Activated CD4-positive, alpha-beta T cell treated with anti-CD3 and anti-CD28 coated beads, Interleukin-10, Interleukin-2, amounts not matched to agents 100 ng/mL and 50 ng/mL, durations not matched to agents 16 hours and 8 hours (primary cell): ENCODE measurements at places on chromosomes 3 and 15.

DNA sequence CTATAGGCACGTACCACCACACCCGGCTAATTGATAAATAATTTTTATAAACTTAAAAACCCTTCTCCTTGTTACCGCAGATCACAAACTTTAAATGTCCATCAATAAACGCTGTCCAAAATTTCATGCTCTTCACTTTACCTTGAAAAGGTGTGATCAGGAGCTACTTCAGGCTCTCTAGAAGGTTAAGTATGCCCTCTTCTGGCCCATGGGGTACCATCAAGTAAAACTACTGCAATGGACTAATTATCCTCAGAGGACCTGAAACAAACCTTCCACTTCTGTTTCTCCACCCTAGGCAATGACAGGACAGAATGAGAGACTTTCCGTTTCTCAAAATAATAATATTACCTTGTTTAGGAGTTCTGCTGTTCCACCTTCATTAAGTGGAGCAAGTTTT is 9.2 kb downstream of the LZTFL1 start:
- peak; percentile 14 for DNase-seq

- no peak for DNase-seq
These were observed 31.1 kb upstream of the INSYN1 start for GRCh38 chr15:73784291-73784690.

DNA sequence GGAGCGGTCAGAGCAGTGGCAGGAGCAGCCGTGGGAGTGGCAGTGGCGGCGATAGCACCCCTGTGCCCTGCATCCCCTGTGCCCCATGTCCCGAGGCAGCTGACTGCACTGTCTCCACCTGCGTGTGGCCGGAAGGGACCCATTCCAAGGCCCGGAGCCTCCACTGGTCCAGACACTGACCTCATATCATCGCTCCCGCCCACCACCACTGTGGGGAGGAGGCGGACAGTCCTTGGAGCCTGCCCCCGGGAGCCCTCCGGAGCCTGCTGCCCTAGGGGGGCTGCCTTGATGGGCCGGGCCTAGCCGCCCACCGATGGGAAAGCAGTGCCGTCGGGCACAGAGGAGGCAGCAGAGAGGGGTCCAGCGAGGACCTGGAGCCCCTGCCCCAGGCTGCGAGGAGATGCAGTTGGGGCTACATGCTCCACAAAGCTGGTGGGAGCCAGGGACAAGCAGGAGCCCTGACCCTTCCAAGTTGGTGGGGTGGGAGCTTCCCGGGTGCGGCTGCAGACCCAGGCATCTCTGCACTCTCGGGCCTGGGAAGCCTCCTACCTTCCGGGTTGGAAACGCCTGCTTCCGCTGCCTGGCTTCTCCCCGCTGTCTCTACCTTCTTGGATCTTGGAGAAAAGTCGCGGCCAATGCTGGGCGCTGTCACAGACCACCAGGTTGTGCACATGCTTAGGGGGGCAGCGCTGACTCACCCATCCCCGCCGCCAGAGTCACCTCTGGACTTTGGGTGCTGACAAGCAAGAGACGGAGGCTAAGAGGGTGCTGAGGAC is 283.2 kb upstream of the ROBO1 start:
- DNase-seq: no peak

DNA sequence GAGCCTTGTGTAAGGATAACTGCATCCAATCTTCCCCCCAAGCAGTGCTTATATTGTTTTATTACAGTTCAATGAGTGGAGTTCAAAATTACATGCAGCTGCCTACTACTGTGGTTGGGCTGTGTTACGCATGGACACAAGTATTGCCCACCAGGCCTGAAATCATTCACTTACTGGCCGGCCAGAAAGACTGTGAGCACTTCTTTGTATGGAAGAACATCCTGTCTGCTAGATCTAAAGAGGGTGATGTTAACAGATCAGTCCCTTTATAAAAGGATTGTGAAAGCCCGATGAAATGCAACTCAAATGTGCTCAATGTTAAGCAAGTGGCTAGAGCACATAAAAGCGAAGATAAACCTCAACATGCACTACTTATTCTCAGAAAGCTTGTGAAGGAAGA is 132.5 kb downstream of the FOXP1 start:
- no peak for DNase-seq

- no peak for DNase-seq
These were observed 25.2 kb downstream of the TRIM71 start for GRCh38 chr3:32842987-32843386.

DNA sequence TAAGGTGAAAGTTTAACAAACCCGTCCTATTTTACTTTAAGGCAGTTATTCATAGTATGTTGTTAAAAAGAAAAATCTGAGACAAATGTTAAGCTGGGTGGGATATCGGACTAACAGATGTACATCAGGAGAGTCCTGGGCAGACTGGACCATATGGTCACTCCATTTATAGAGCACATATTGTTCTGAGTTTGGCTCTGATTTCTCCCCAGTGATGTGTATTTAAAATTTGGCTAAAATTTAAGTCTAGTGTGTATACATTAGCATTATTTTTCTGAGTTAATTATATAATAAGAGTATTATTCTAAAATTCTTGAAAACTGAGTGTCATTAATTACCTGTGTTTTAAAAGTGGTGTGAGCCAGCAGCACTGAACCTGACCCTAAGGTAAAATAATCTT is 6.1 kb downstream of the GMPS start:
- no peak for DNase-seq

DNA sequence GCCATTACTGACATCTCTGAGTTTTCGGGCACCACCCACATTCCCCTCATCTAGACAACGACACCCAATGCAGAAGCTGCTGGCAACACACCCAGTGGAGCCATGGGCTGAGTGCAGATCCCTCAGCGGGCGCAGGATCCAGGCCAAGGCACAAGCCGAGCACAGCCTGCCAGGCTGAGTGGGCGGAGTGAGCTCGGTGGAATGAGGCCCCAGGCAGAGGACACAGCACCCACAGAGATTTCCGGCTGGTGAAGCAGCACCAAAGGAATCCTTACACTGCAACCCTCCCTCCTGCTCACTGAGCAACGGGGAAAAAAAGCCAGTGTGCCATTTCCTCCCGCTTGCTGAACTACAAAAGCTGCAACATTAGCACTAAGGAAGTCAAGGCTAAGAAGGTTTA is 34.3 kb downstream of the ZMAT3 start:
- DNase-seq: peak; percentile 76

- DNase-seq: peak; percentile 79
These were observed 62.5 kb upstream of the SKOR1 start for GRCh38 chr15:67762610-67763368.

DNA sequence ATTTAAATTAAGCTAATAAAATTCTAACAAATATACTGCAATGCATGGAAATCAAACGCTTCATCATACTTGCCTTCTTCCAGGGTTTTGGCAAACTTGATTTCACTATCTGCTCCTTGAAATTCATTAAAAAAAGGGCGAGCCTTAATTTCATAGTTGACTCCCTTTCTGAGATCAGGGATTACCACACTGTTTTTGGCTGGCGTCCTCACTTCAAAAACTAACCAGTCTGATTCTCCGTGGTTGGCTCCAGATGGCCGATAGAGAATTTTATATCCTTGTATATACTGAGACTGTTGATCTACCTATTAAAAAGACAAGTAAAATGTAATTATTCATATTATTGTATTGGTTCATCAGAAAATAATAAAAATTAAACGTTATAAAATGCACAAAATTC is 1106.8 kb downstream of the ROBO1 start:
- DNase-seq: no peak

GRCh38 chr3:52310861-52311575 is 5.1 kb upstream of the DNAH1 start:
- peak; percentile 58 for DNase-seq

DNA sequence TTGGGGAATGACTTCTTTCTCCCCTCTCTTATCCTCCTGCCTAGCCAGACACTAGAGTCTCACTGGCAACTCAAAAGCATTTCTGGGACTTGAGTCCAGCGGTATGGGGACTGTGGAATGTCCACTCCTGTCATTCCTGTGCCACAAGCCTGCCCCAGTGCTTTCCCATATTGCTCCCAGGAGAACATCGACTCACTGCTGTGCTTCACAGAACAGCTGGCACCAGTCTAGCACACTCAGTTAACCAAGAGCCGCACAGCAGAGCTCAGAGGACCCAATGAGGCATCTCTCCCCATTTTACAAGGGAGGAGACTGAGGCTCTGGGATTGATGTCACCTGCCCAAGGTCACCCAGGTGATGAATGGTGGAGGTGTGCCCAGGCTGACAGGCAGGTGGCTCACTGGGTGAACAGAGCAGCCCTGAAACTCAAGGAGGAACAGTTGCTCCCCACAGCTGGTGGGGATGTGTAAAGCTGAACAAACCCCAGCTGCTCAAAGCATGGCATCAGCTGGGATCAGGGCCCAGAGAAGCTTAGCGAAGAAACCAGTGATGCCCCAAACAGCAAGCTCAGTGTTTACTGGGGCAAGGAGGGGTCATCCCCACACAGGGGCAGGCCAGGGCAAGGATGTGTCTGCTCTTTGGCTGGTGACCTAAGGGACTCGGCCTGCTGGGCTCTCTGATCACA is 35.4 kb upstream of the DUSP7 start:
- no peak for DNase-seq

DNA sequence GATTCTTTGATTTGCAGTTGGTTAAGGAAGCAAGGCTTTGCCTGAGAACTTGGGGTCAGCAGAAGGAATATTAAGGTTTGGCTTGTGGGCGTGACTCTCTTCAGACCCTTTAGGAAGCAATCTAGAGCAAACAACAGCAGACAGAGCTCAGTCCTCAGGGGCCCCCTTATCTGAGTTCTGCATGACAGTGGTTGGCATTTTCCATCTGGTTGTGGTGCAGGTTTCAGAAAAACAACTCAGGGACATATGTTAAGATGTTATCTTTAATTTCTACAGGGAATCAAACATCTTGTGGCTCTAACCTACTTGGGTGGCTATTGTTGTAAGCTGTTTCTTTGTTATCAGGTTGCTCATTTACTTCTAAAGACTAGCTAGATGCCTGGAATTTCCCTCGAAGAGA is 141.4 kb downstream of the VPS8 start:
- DNase-seq: no peak

DNA sequence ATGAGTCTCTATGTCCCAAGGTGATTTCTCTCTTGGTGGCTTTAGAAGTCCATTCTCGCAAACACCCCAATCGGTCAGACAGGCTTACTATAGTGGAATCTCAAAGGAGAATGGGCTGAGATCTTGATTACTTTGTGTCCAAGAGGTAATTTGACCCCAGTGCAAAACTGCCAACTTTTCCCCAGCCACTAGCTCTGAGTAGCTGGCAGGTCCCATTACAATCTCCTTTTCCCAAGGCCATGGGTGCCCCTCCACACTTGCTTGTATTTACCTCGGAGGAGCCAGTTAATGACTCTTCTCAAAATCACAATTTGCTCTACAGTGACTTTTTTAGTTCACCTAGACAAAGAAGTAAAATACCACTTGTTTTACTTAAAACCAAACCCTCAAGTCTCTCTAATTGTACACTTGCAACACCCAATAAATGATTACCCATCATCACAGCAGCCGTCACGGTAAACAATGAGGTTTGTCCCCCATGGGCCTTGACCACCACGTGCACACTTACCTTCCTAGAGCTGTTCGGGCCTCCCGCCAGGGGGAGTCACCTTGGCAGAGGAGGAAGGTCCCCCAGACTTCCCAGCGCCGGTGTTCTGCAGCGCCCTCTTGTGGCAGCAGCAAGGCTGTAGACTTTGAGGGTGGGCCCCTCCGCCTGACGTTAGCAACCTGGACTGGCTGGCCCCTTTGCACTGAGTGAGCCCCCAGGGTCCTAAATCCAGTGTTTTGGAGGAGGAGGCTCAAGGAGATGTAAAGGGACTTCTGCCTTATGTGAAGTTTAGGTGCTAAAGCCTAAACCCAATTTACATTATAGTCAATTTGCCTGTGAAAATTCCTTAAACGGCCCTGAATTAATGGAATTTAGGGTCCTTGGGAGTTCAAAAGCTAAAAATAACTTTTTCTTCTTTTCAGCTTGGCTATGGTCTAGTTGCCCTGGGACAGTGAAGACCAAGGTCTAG is 18.7 kb upstream of the HDAC11 start:
- DNase-seq: peak; percentile 86

DNA sequence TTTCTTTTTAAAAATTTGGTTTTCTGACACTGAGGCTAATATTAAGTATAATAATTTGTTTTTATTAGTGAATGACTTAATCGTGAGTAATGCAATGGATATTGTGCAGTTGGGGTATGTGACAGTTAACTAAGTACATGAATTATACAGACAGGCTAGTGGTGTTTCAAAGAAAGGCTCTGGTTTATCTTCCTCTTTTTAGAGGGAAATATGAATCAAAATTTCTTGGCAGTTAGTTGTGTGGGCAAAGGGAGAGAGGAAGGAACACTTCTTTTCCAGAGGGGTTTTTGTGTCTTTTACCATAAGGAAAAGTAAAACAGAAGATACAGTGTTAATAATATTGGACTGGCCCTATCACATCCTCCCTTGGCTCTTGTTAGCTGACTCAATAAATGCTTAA is 2.7 kb downstream of the ZNF654 start:
- DNase-seq: no peak

GRCh38 chr3:133941415-133941821 is 45.7 kb upstream of the RAB6B start:
- no peak for DNase-seq

DNA sequence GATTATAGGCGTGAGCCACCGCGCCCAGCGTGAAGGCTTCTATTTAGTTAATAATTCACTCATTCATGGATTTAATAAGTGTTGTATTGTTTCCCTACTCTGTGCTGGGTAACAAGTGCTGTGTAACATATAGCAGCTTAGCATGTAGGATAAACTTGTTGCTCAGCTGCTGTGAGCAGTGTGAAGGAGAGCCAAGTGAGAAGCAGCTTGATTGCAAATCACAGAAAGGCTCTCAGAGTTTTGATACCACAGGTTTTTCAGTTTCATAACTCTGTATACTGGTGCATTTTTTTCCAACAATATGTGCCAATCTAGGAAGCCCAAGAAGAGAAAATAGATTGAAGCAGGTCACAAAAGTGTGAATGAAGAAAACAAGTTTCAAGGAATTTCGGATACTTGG is 48.4 kb downstream of the AGTR1 start:
- DNase-seq: no peak

DNA sequence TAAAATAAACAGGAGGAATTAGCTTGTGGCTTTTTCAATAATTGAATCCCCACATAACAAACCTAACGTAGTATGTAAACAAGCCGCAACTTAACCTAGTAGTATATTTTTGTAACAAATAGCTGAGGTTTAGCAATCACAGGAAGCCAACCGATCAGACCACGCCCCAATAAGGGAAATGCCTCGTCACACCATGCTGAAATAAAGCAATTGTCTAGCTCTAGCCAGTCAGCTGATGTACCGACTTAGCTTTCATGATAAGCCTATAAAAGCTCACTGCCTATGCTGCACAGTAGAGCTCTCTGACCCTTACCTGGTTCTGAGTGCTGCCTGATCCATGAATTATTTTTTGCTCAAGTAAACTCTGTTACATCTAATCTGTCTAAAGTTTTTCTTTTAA is 208.9 kb downstream of the ROBO1 start:
- DNase-seq: no peak

DNA sequence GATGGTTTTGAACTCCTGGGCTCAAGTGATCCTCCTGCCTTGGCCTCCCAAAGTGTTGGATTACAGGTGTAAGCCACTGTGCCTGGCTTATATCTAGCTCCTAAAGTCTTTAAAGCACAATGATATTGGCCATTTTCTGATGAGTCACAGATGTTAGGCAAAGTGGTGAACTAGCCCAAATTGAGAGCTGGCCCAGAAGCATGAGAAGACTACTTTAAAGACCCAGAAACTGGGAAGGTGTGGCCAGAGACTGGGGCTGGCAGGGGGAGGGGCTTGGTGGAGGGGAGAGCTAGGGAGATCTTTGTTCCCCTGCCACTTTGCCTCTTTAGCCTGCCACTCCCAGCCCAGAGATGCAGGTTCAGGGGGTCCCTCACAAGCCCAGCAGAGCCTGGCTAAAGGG is 21.6 kb downstream of the CHRNA3 start:
- DNase-seq: no peak
